ENCODE measurements at places on chromosomes 16 and 17.

DNA sequence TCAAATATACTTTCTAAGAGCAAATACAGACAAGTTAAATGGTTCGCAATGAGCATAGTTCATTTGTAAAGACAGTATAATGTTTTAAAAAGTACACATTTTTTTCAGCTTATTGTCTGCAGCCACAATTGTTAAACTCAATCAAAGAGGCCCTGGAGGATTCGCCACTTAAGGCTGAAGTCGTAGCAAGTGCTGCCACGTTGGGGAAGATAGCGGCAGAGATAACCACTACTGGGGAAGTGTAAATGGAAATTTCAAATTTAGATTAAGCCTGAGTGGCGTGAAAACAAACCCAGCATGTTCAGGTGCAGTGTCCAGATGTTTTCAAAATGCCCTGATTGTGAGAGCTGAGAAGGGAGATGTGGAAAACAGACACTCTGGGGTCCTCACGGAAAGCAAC lies 8.4 kb downstream of the PMP22 start:
- DNase-seq = no peak

GRCh38 chr17:17419166-17419565 lies 57.6 kb upstream of the MED9 start:
- DNase-seq = no peak

DNA sequence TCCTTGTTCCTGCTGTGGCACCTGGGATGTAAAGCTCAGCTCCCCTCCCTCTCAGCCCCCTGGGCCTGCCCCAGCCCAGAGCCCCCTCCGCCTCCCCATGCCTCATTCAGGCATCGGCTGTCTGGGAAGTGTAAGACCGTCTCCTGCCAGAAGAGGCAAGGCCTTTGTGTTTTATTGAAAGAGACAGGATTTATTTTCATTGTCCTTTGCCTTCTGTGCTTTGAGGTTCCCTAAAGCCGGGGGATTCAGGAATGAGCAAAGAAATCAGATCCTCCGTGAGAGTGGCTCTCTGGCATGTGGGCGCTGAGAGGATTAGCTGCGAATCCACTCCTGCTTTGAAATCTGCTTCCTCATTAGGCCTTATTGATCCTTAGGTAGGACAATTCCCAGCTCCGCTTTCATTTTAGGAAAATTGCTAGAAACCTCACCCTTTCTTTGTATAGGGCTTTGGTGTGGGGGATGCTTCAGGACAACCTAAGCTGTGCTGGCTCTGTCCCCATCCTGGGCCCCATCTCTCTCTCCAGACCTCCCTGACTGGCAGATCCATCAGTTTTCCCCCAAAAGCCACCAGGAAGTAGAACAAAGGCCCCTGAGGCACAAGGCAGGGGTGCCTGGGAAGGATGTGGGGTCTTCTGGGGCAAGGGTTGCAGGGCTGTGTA lies 211.5 kb upstream of the TNRC6C start:
- no peak for DNase-seq

- DNase-seq = no peak
These were observed 16.8 kb upstream of the TRPV2 start for GRCh38 chr17:16398270-16399267.

GRCh38 chr17:28693869-28694268 lies 17.8 kb downstream of the PROCA1 start:
- no peak for DNase-seq

- DNase-seq = no peak
These were observed 141.4 kb upstream of the PLEKHM1 start for GRCh38 chr17:45631941-45632340.

- DNase-seq = no peak
These were observed 105.6 kb downstream of the SEC14L1 start for GRCh38 chr17:77246110-77247047.

GRCh38 chr16:25371342-25371741 lies 113.7 kb upstream of the ZKSCAN2 start:
- DNase-seq = no peak

GRCh38 chr16:78324649-78325285 lies 225.3 kb downstream of the WWOX start:
- DNase-seq = no peak

- no peak for DNase-seq
These were observed 14.4 kb downstream of the TTC19 start for GRCh38 chr17:16013943-16014407.

GRCh38 chr16:30186782-30187555 lies 3.6 kb downstream of the CORO1A start:
- peak; percentile 93 for DNase-seq

DNA sequence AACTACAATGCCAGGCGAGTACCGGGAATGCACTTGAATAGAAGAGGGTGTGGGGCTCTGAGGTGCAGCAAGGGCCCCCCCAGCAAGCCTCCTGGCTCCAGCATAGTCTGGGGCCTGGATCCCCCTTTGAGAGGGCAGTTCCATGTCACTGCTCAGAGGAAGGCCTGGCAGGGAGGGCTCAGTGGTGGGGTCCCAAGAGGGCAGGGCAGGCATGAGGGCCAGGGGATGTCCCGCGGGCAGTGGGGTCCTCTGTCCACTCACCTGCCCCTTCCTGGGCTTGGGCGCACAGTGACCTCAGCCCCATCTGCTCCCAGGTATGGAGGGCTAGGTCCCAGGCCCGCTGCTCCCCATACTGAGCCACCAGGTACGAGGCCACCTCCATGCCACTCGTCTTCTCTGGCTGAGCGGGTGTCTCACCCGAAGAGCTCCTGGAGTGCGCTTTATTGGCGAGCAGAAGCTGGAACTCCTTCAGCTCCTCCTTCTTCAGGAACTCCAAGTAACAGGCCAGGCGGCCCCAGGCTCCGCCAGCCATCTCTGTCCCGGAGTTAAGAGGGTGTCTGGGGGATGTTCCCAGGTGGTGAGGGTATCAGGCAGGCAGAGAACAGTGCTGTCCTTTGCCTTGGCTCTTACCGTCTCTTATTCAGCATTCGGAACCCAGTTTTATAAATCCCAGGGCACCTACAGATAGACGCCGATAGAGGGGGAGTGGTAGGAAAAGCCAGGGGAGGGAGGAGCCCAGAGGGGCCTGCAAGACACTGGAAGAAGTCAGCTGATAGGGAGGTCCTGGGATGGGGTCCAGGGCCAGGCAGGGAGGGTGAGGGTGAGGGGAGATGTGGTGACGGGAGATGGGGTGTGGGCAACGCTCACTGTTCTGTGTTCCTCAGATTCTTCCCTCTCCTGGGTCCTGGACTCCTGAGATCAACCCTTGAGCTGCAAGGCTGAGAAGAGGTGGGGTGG lies 605 bp downstream of the NLRP1 start:
- peak; percentile 26 for DNase-seq

DNA sequence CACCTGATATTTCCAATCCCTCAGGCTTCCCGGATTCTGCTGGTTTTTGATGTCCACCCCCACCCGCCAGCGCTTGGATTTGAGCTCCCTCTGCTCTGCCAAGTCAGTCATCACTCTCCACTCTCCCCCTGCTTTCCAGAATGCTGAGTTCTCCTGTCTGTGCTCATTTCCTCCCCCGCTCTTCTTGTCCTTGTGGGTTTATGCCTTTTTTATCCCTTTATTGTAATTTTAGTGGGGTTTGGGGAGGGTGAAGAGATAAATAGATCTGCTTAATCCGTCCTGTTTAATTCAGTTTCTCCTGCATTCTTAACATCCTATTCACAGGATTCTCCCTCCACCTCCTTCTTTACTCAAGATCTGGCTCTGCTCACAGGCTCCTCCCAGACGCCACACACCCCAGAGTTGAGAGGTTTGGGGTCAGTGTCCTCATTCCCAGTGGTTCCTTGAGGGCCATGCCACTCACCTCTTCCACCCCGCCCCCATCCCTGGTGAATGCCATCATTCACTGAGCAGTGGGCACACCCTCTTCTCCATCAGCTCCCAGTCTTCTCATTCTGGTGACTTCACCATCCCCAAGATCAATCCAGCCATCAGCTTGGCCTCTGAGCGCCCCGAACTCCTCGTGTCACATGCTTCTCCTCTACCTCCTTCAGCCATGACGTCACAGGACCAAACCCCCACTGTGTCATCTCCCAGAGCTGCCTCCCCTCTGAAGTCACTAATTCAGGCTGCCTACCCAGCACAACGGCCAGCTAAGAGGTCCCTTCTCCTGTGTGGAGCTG lies 15.1 kb upstream of the GUCY2D start:
- no peak for DNase-seq

DNA sequence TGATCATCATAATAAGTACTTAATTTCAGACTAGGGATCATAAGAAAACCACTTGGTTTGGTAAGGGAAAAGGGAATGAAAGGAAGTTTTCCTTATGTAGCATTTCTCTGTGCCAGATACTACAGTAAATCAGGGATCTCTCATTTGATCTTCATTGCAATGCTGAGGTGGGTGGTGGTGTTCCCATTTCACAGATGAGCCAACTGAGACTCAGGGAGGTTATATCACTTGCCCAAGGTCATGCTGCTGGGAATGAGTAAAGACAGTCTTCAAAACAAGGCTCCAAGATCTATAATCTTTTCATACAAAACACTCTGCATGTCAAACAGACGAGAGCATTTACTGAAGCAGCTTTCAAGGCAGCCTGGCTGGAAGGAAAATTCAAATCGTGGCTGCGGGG lies 124.6 kb downstream of the GP2 start:
- no peak for DNase-seq

- no peak for DNase-seq
These were observed 3.2 kb downstream of the CBX4 start for GRCh38 chr17:79835953-79836509.

- DNase-seq = no peak
These were observed 43.1 kb downstream of the PHLPP2 start for GRCh38 chr16:71681360-71681759.

GRCh38 chr17:37206299-37206698 lies 169.5 kb upstream of the C17orf78 start:
- no peak for DNase-seq

DNA sequence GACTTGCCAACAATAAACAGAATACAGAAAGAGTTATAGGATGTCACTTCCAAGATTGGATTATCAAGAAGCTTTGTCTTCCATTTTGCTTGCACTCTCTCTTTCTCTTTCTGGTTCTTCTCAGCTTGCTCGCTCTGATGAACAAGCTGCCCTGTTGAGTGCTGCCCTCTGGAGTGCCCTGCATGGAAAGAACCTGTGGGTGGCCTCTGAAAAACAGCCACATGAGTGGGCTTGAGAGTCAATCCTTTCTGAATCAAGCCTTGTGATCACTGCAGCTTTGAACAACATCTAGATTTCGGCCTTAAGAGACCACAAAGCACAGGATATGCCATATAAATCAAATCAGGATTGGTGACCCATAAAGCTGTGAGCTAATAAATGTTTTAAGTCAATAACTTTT lies 185.1 kb downstream of the KIF2B start:
- no peak for DNase-seq

- DNase-seq = no peak
These were observed 181.9 kb upstream of the ZNF469 start for GRCh38 chr16:88200896-88201185.

GRCh38 chr16:51156807-51157200 lies 5.7 kb upstream of the SALL1 start:
- DNase-seq = no peak

- no peak for DNase-seq
These were observed 7.8 kb downstream of the KRT28 start for GRCh38 chr17:40791787-40792436.

DNA sequence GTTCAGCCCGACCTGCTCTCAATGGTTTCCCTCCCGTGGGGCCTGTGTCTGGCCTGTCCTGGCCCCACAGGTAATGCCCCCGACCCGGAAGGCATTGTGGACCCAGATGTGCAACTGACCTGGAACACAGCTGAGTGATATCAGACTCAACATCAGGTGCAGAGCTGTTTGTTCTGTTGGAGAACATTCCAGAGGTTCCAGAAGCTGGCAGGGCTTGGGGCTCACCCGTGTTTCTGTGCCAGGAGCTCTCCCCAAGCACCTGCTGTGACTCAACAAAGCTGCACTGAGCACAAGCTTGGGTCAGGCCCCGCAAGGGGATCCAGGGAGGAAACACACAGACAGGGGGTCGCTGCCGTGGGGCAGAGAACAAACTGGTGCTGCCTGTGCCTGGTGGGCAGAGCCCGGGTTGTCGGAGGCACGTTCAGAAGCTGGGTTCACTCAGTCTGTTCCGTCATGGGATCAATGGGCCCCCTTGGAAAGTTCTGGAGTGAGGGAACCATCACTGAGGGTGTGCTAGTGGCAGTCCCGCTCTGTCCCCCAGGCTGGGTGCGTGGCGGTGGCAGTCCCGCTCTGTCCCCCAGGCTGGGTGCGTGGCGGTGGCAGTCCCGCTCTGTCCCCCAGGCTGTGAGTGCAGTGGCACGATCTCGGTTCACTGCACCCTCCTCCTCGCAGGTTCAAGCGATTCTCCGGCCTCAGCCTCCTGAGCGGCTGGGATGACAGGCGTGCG lies 22.1 kb downstream of the HS3ST6 start:
- DNase-seq = no peak

DNA sequence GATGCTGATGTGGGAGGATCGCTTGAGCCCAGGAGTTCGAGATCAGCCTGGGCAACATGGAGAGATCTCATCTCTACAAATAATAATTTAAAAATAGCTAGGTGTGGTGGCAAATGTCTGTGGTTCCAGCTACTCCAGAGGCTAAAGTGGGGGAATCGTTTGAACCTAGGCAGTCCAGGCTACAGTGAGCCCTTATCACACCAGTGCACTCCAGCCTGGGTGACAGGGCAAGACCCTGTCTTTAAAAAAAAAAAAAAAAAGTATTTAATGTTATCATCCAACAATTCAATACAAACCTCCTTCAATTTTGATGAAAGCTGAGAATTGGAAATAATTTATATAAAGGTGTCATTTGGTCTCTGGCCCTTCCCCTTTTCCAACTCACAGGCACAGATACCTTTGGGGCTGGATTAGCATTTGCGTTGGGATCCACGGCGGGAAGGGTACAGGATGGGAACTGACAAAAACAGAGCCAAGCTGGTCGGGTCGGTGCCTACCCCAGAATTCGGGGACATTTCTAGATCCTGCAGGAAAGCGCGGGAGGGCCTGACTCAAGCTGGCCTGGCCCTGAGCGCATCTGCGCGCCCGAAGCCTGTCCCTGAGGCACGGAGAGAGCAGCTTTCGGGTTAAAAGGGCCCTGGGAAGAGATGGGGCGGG lies 860 bp upstream of the DCAF7 start:
- no peak for DNase-seq

GRCh38 chr17:17784657-17785267 lies 52.0 kb downstream of the SREBF1 start:
- peak; percentile 31 for DNase-seq

- DNase-seq = no peak
These were observed 368.0 kb downstream of the FOXL1 start for GRCh38 chr16:86946396-86946795.

GRCh38 chr16:52498328-52499059 lies 48.4 kb downstream of the TOX3 start:
- no peak for DNase-seq

DNA sequence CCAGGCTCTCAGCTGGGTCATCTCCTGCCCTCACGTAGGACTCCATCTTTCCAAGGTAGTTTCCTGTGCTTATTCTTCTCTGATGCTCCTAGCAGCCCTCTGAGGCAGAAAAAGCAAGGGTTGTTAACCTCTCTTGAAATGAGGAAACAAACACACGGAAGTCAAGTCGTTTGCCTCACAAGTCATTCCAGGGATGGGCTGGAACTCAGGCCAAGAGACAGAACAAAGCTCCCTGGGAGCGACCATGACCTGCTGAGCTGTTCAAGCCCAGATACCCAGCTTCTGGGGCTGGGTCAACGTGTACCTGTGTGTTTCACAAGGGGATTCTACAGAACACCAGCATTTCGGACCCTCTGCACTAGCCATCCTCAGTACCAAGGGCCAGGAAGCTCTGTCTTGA lies 28.1 kb downstream of the SRL start:
- DNase-seq = no peak

- DNase-seq = no peak
These were observed 82.1 kb downstream of the IRX5 start for GRCh38 chr16:55012793-55013192.

All from stimulated activated CD4-positive, alpha-beta T cell treated with anti-CD3 and anti-CD28 coated beads, Interleukin-15, amount 100 ng/mL, for 24 hours (primary cell).